GM12891 (cell line): ENCODE measurements at places on chromosomes 16 and 17.

DNA sequence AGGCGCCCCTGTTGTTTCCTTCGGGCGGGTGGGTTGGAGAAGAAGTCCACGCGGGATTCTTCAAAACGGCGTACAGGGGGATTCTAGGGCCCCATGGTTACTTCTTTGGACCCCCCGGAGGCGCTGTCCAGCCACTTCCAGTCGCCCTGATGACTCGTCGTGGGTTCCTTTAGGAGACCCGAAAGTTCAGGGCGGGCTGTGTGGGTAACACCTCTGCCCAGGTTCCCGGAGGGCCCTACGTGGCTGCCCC is 716 bp upstream of the HIC1 start:
- DNase-seq = no peak

- DNase-seq = no peak
Measured at GRCh38 chr16:9092978-9093344, 1.5 kb downstream of the HAPSTR1 start.

DNA sequence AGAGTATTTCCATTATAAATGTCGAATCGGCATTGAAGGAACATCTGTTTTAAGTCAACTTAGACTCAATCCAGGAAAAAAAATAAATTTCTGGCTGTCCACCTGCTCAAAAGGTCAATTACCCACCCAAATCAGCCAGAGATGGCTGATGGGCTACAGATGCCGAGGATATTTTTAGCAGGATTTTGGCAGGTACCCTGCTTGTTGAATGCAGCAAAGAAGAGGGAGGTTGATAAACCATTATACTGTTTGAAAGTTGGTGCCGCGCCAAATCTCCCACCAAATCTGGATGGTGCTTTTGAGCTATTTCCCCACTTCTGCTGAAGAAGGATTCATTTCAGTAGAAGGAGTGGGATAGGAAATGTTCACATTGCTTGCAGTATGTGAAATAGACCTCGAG is 537.7 kb downstream of the MAF start:
- DNase-seq = no peak

DNA sequence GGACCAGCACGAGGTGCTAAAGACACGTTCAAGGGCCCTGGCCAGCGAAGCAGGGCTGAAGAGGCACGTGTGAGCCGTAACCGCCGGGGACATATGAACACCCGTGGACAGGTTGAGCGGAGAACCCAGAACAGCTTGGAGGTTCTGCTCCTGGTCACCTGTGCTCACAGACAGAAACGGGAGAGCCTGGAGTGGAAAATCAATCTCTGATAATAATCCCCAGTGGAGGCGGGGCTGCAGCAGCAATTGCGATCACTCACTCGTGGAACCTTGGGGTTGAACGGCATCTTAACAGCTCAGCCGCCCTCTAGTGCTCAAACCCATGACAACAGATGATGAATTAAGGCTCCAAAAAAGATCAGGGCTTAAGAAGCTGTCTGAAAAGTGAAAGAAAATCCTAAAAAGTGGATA is 25.6 kb downstream of the WIPI1 start:
- DNase-seq = no peak

GRCh38 chr16:88345031-88345720 is 37.6 kb upstream of the ZNF469 start:
- no peak for DNase-seq
